Ascending aorta (tissue), 2 donors: ENCODE measurements at places on chromosomes 1 and 21. TPM values are rescaled to one million over a fixed set of nuclear protein-coding genes. Genes with fewer than 3 reads are reported as not detected.

The FCGR3A gene
- 8.8 TPM for total RNA-seq

The PPT1 gene
- total RNA-seq: 84.2 TPM

The TTLL7 gene
- total RNA-seq: 20.5 TPM

The BRDT gene
- not detected for total RNA-seq

The RGS4 gene
- total RNA-seq: 57.5 TPM

The CR2 gene
- total RNA-seq: not detected

The CCDC190 gene
- 1.9 TPM for total RNA-seq

The ADPRS gene
- total RNA-seq: 69.3 TPM

The SAMD11 gene
- 9.7 TPM for total RNA-seq

The TLCD4 gene
- total RNA-seq: 2.7 TPM

The SLC44A5 gene
- total RNA-seq: not detected

The CFAP74 gene
- total RNA-seq: not detected

The C1orf226 gene
- total RNA-seq: 0.85 TPM

The RIPPLY3 gene
- total RNA-seq: not detected

- no peaks in the 10 kb centered on the region for H3K4me1 ChIP-seq
- H3K27ac ChIP-seq: no peak overlapping the region
- H3K36me3 ChIP-seq: peaks cover 7% of the 10 kb centered on the region
- H3K4me3 ChIP-seq: no peak overlapping the region
- H3K27me3 ChIP-seq: no peaks in the 10 kb centered on the region
Observed at GRCh38 chr1:184843732-184844495, 89.3 kb upstream of the EDEM3 start.

- no peak overlapping the region for H3K4me3 ChIP-seq
- no peak overlapping the region for H3K27ac ChIP-seq
- DNase-seq: no peak
- no peaks in the 10 kb centered on the region for H3K4me1 ChIP-seq
Observed at GRCh38 chr1:197463142-197463541, 195.1 kb downstream of the CRB1 start.

- no peak for DNase-seq
- H3K27ac ChIP-seq: no peak overlapping the region
- H3K4me1 ChIP-seq: peaks cover 12% of the 10 kb centered on the region
Observed at GRCh38 chr1:23804183-23804835, 3.8 kb upstream of the GALE start.

- H3K27ac ChIP-seq: no peak overlapping the region
- no peak overlapping the region for H3K4me3 ChIP-seq
- DNase-seq: no peak
Observed at GRCh38 chr1:177848577-177848976, 121.3 kb downstream of the SEC16B start.

- DNase-seq: no peak
- H3K4me1 ChIP-seq: no peaks in the 10 kb centered on the region
- no peaks in the 10 kb centered on the region for H3K36me3 ChIP-seq
- no peak overlapping the region for H3K27ac ChIP-seq
Observed at GRCh38 chr1:219659005-219659600, 46.2 kb upstream of the ZC3H11B start.

DNA sequence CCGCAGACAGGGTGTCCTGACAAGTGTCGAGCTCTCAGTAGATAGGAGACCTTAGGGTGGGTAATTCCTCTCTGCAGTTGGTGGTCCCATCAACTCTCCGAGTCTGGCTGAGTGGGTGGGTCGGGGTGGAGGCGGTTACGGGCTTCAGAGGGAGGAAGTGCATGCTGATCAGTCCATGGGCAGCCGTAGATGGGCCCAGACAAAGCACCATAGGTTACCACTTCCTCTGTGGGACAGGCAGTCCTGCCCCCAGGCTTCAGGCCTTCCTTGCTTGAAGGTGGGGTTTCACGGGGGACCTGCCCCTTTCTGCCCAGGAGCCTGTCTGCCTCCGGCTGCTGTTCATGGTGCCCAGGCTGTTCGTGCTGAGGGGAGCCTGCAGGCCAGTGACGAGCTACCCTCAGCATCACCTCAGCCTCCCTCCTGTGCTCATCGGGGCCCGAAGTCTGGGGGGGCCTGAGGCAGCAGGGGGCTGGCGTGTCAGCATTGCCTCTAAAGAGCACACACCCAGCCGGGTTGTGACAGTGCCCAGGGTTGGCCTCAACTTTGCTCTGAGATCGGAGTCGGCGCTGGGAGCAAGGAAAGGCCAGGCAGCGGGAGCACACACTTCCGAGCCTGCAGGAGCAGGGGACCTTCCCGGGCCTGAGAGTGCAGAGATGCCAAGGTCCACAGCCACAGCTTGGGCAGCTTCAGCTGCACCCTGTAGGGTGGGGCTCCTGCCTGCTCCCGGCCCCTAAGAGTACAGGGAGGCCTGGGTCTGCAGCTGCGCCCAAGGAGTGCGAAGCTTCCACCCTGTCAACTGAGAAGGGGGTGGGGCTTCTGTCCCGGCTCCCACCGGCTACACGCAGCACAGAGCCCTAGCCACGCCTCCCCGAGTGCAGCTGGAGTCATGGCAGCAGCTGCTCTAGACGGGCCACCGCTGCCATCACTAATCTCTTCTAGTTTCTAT, 225.4 kb upstream of the NRIP1 start:
- no peaks in the 10 kb centered on the region for H3K27me3 ChIP-seq
- no peaks in the 10 kb centered on the region for H3K4me1 ChIP-seq
- H3K27ac ChIP-seq: no peak overlapping the region
- no peaks in the 10 kb centered on the region for H3K36me3 ChIP-seq
- no peak for DNase-seq

DNA sequence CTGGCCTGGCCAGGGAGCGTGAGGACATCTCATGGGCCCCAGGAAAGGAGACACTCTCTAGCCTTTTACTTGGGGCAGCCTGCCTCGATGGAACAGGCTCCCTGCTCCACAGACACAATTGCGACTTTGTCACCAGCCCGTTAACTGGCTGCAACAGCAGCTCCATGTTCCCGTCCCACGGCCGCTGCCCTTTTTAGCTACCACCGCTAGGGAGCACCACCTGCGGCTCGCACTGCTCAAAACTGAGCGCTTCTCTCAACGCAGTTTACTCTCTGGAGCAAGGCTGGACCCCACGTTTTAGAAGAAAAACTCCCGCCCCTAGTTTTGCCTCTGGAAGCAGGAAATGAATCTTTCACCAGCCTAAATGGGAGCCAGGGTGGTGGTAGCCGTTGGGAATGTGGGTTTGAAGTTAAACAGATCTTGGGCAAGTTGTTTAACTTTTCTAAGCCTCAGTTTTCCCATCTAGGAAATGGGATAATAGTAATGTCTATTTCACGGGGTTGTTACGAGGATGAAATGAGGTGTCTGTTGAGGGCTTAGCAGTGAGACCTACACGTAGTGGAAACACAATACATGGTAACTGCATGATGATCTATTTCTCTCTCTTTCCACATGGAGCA, 3.5 kb upstream of the LRRC38 start:
- DNase-seq: no peak
- no peak overlapping the region for H3K27ac ChIP-seq
- no peaks in the 10 kb centered on the region for H3K27me3 ChIP-seq
- no peaks in the 10 kb centered on the region for H3K36me3 ChIP-seq
- H3K4me3 ChIP-seq: no peak overlapping the region
- H3K4me1 ChIP-seq: no peaks in the 10 kb centered on the region

DNA sequence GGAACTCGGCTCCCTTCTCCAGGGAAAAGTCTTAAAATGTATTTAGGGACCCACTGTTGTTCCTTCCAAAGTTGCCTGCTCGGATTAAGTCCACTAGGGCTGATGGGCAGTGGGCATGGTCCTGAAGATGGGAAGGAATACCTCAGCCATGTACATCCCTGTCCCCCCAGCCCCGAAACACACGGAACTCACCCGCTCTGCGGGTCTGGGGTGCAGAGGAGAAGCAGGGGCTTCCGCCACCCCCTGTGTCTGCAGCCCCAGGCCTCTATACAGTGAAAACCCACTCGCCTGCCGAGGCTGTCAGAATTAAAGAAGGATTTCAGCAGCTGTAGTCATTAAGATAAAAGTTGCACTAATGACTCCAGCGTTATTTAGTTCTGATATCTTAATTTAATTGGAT, 212.6 kb upstream of the VAMP3 start:
- H3K27me3 ChIP-seq: no peaks in the 10 kb centered on the region
- no peak for DNase-seq
- no peaks in the 10 kb centered on the region for H3K36me3 ChIP-seq
- H3K4me3 ChIP-seq: no peak overlapping the region
- peaks cover 4% of the 10 kb centered on the region for H3K4me1 ChIP-seq

DNA sequence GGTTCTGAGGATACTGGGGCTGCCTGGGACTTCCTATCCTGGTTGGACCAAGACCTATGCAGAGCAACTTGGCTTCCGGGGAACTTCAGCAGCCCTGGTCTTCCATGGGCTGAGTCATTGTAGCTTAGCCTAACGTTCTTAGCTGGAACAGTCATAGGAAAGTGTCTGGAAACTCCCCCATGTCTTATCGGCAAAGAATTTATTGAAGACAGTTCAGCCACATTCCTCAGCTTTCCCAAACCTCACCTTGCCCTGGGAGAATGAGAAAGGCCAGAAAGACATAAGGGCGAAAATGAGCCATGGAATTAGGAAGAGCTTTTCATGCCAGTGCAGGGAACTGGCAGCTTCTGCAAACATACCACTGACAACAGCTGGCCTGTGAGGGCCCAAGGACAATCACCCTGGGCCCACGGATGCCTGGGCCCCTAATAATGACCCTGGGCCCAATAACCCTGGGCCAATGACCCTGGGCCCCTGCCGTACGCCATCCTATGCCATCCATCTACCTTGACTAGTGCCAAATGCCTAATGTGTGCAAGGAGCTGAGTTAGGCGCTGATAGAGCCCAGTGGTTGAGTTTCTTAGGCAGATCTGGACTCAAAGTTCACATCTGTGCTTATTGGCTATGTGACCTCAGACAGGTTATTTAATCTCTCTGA, 114.4 kb upstream of the GADD45A start:
- no peak for DNase-seq
- peaks cover 7% of the 10 kb centered on the region for H3K4me1 ChIP-seq
- H3K4me3 ChIP-seq: no peak overlapping the region
- no peaks in the 10 kb centered on the region for H3K36me3 ChIP-seq
- peak overlapping the region; percentile 70 for H3K27ac ChIP-seq
